NCI-H524 (cell line): ENCODE measurements at places on chromosomes 12 and 14.

GRCh38 chr14:67240168-67240932 lies 885 bp upstream of the PALS1 start:
- DNase-seq, result peak; percentile 69

DNA sequence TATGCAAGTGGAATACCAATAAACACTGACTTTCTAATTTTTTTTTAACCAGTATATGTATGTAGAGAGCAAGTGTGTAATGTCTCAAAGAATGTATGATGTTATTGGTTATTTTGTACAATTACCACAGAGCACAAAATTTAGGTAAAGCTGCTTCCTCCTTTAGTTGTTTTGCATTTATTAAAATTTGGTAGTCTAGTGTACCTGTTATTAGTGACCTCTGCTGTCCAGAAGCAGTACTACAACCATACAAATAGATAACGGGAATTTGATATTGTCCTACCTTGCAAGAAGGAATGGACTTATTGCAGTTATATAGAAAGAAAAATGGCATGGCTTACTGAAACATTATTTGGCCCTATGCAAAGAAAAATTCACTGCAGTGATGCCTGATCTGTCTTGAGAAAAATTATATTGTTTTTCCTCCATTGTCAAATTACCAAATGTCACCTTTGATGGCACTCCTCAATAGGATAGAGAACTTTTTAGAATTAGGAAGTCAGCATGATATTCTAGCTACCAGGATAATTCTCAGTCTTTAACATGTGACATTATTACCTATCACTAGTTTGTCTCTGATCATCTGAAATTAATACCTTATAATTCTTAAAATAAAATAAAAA lies 153.9 kb upstream of the RMST start:
- DNase-seq, result peak; percentile 3

DNA sequence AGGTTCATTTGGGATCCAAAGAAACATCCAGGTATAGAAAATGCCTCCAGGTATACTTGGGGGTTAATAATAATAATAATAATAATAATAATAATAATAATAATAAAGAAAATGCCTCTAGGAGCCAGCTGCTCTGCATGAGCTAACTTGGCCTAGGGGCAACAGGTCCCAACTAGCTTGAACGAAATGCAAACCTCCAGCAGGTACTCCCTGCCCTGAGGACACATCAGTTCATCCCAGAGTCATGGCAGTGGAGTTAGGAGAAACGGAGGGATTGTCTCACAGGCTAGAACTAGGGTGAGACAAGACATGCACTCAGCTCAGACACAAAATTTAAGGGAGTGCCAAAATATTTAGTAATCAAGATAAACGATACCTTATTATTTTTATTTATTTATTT lies 12.5 kb upstream of the TMEM229B start:
- DNase-seq, result no peak

DNA sequence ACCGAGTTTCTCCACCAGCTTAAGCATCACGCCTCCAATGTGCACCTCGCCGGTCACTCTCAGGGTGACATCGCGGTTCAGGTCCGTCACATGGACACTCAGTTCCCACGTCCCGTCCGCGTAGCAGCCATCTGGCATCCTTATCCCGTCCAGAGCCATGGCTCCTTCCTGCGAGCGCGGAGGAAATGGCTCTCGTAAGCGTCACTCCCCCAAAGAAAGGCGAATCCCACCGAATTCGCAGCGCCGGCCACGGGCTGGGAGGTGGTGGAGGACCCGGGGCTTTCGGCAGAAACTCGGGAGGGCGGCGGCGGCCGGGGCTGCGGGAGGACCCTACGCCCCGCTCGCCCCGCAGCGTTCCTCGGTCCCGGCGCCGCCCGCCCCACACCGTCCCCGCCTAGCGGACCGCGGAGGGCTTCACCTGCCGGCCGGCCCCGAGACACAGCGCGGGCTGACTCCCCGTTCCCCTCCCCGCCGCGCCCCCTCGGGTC lies 396 bp downstream of the FERMT2 start:
- DNase-seq, result peak; percentile 76

GRCh38 chr14:68704736-68705720 lies 87.8 kb downstream of the ZFP36L1 start:
- no peak for DNase-seq

- DNase-seq, result no peak
These were observed 24.9 kb downstream of the PSMC1 start for GRCh38 chr14:90281261-90281660.

GRCh38 chr14:68616221-68616902 lies 176.5 kb downstream of the ZFP36L1 start:
- DNase-seq, result no peak

DNA sequence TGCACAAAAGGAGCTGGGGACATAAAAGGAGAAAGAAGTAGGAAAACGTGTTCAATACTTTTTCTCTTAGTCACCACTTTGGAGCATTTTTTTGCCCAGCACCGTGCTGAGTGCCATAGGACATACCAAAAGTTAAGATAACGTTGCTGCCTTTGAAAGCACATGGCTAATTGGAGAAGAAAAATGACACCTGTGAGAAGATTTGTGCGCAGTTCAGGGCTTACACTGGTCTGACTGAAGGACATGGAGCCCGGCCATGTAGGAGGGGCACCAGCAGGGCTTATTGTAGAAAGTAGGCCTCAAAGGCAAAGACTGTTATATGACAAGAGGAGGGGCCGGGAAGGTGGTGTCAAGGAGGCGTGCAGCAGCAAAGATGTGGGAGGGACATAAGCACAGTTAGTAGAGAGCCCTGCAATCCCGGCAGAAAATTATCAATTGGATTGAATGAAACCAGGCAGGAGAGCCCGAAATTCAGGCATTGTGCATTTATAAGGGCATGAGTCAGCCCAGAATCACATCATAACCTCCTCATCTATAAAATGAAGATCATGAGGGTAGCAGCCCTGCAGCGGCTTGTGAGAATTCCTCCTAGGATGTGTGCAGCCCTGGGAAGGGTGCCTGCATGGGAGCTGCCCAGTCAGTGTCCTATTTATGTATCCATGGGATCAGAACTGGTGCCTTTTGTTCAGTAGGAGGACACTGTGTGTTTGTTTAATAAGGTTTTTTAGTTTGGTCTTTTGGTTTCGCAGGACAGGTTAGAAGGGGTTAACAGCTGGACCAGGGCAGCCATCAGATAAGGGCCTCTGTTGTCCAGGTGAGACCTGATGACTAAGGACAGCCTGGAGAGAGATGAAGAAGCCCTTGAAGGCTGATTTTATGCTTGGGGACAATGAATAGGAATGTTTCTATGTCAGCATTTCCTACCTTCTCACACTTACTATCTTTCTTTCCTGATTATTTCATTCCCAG lies 122.4 kb downstream of the GPR135 start:
- DNase-seq, result peak; percentile 37

DNA sequence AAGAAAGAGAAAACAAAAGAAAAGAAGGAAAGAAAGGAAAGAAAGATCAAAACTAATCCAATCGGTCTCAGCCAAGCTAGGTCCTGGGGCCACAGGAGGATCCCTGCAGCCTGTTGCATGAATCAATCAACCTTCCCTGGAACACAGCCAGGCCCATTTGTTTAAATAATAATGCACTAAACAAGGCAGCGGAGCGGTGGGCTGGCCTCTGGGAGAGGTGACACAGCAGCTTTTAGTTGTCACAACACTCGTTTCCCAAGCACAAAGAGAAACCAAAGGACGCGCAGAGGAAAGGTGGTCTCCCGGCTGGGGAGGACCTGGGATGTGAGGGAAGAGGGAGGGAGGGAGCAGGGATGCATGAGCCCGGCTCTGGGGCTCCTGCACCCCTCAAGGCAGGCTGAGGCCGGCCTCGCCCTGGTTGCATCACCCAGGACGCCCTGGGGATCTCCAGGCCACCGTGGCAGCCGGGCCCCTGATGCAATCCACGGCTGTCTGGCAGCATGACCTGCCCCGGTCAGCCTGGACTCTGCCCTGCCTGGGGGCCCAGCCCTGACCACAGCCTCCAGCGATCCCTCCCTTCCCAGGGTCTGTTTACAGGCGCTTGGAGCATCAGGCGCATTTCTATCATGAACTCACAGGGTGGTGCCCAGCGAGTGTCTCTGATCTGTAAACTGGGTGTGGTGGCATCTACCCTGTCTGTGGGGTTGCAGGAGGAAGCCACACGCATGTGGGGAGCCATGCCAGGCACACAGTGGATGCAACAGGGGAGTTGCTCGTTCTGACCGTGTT lies 32.5 kb downstream of the MMP17 start:
- no peak for DNase-seq
